Ovary (tissue), 10 donors: ENCODE measurements at places on chromosomes 5 and 9. TPM values are rescaled to one million over a fixed set of nuclear protein-coding genes. Genes with fewer than 3 reads are reported as not detected.
A peak's percentile ranks its signal among the peaks of the same experiment; 100 is the strongest.

- no peak overlapping the region for H3K4me3 ChIP-seq
- H3K4me1 ChIP-seq = peaks cover 4% of the 10 kb centered on the region
- no peaks in the 10 kb centered on the region for H3K27me3 ChIP-seq
- H3K27ac ChIP-seq = no peak overlapping the region
Measured at GRCh38 chr9:109437286-109437685, 60.8 kb downstream of the PTPN3 start.

- no peak overlapping the region for H3K4me3 ChIP-seq
- no peak overlapping the region for H3K27ac ChIP-seq
- H3K27me3 ChIP-seq = no peaks in the 10 kb centered on the region
- DNase-seq = no peak
Measured at GRCh38 chr9:82104252-82104651, 115.7 kb downstream of the SPATA31D1 start.

- H3K27me3 ChIP-seq = no peaks in the 10 kb centered on the region
- H3K4me1 ChIP-seq = no peaks in the 10 kb centered on the region
- H3K4me3 ChIP-seq = no peak overlapping the region
- H3K36me3 ChIP-seq = no peaks in the 10 kb centered on the region
- H3K27ac ChIP-seq = no peak overlapping the region
Measured at GRCh38 chr5:52895572-52896413, 93.4 kb upstream of the ITGA2 start.

GRCh38 chr5:157464519-157465171, 4.6 kb downstream of the NIPAL4 start:
- peaks cover 3% of the 10 kb centered on the region for H3K4me1 ChIP-seq
- no peak overlapping the region for H3K4me3 ChIP-seq

- DNase-seq = peak; percentile 97
- H3K4me3 ChIP-seq = no peak overlapping the region
- no peaks in the 10 kb centered on the region for H3K36me3 ChIP-seq
Measured at GRCh38 chr9:70601000-70601951, 186.8 kb upstream of the KLF9 start.

DNA sequence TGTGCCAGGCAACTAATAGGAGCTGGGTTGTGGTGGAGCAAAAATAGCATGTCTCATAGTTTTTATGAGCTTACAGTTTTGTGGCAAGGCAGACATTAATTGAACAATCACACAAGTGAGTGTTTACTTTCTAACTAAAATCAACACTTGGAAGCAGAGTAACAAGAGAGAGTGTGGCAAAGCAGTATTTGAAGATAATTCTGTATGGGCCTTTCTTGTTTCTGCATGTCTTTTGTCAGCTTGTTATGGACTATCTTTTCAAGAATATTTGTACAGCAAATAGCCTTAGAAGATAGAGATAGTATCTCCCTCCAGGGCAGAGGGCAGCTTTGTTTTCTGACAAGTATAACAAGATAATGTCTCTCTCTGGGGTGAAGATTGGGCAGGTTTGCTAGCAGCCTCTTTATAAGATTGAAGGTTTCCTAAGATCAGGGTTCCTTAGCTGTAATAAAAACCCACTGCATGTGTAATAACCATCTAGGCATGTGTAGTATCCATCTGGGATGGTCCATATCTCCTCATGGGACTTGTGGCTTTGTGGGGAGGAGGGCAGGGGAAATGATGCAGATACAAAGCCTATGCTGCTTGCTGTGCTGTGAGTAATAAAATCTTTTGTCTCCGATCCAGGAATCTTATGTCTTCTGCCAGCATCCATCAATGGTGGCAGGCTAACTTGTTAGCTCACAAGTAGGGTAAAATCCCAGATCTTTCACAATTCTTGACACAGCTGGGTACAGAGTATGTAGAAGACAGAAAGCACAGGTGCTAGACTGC, 479.9 kb downstream of the KDM4C start:
- H3K27me3 ChIP-seq = no peaks in the 10 kb centered on the region
- no peak for DNase-seq
- no peaks in the 10 kb centered on the region for H3K4me1 ChIP-seq
- no peak overlapping the region for H3K27ac ChIP-seq
- no peaks in the 10 kb centered on the region for H3K36me3 ChIP-seq

DNA sequence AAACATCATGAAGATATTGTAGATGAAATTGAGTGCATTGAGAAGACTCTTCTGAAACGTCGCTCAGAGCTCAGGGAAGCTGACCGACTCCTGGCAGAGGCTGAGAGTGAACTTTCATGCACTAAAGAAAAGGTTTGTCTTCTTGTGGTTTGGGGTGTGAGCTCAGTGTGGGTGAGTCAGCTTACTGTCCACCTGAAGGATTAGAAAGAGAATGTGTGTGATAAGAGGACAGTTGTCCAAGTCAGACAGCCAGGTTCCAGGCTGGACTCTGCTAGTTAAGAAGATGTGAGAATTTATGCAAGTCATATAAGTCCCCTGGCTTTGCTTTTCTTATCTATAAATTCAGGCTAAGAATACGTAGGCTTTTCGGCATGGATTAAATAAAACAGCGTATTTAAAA, 46.9 kb downstream of the RAB14 start:
- DNase-seq = no peak
- H3K4me1 ChIP-seq = no peaks in the 10 kb centered on the region
- H3K4me3 ChIP-seq = no peak overlapping the region
- H3K36me3 ChIP-seq = no peaks in the 10 kb centered on the region
- H3K27ac ChIP-seq = no peak overlapping the region

- H3K27ac ChIP-seq = peak overlapping the region; percentile 74
- no peak overlapping the region for H3K4me3 ChIP-seq
- peak; percentile 71 for DNase-seq
- no peaks in the 10 kb centered on the region for H3K27me3 ChIP-seq
- no peaks in the 10 kb centered on the region for H3K36me3 ChIP-seq
- peaks cover 27% of the 10 kb centered on the region for H3K4me1 ChIP-seq
Measured at GRCh38 chr5:39420482-39421145, 4.2 kb downstream of the DAB2 start.

DNA sequence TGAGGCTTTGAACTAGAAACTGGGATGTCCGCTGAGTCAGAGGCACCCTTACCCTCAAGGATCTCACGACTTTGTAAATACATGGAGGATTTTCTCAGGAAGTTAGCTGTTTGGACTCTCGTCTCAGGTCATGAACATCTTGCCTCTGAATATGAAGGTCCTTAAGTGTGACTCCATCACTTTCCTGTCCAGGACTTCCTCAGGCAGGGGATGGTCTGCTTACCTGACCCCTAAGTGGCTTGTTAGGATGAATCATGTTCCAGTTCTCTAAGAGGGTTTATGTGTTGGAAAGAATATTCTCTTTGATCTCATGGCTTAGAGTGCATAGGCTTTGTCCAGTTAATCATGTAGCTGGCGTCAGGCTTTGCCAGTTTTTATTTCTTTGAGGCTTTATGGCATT, 511.7 kb upstream of the KLF4 start:
- H3K4me1 ChIP-seq = peaks cover 7% of the 10 kb centered on the region
- no peaks in the 10 kb centered on the region for H3K36me3 ChIP-seq

GRCh38 chr5:139205124-139205523, 7.0 kb upstream of the SIL1 start:
- H3K36me3 ChIP-seq = no peaks in the 10 kb centered on the region
- no peaks in the 10 kb centered on the region for H3K27me3 ChIP-seq
- no peak overlapping the region for H3K4me3 ChIP-seq

- no peak overlapping the region for H3K4me3 ChIP-seq
- no peak for DNase-seq
- no peaks in the 10 kb centered on the region for H3K36me3 ChIP-seq
- H3K27me3 ChIP-seq = no peaks in the 10 kb centered on the region
Measured at GRCh38 chr9:38233796-38234355, 158.6 kb upstream of the ALDH1B1 start.

DNA sequence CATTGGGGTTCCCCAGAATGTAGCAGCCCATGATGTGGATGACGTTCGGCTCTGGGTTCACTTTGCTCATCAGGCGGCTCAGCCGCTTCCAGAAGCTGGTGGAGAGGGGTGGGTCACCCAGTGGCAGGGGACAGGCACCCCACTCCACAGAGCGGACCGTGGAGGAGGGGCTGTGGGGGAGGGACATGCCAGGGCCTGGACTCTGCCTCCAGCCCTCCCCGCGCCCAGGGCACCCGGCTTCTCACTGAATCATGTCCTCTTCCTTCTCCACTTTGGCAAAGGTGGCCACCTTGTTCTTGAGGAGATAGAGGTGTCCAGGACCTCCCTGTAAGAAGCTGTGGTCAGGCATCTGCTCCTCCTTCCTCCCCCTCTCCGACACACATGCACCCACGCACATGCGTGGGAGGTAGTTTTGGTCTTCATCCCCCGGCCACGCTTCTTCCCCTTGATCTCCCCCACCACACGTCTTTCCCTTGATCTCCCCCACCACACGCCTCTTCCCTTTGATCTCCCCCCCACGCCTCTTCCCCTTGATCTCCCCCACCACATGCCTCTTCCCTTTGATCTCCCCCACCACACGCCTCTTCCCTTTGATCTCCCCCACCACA, 8.9 kb upstream of the ENTPD8 start:
- H3K27ac ChIP-seq = no peak overlapping the region
- H3K4me1 ChIP-seq = peaks cover 6% of the 10 kb centered on the region
- H3K36me3 ChIP-seq = no peaks in the 10 kb centered on the region
- H3K27me3 ChIP-seq = no peaks in the 10 kb centered on the region
- DNase-seq = peak; percentile 19

DNA sequence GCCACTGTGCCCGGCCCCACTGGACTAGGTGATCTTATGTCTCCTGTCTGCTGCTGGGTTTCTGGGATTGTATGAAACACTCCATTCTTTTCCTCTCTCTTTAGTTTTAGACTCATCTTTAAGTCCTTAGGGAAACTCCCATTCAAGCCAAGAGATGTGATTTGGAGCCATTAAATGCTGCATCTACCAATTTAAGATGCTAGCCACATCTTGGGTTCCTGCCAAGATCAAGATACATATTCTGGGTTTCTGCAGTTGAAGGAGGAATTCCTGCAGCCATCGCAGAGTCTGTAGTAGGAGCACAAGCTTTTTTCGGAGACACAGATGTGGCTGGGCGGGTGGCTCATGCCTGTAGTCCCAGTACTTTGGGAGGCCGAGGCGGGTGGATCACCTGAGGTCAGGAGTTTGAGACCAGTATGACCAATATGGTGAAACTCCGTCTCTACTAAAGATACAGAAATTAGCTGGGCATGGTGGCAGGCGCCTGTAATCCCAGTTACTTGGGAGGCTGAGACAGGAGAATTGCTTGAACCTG, 23.2 kb downstream of the STXBP1 start:
- no peaks in the 10 kb centered on the region for H3K36me3 ChIP-seq
- H3K4me1 ChIP-seq = peaks cover 2% of the 10 kb centered on the region
- H3K27me3 ChIP-seq = no peaks in the 10 kb centered on the region
- H3K27ac ChIP-seq = no peak overlapping the region

DNA sequence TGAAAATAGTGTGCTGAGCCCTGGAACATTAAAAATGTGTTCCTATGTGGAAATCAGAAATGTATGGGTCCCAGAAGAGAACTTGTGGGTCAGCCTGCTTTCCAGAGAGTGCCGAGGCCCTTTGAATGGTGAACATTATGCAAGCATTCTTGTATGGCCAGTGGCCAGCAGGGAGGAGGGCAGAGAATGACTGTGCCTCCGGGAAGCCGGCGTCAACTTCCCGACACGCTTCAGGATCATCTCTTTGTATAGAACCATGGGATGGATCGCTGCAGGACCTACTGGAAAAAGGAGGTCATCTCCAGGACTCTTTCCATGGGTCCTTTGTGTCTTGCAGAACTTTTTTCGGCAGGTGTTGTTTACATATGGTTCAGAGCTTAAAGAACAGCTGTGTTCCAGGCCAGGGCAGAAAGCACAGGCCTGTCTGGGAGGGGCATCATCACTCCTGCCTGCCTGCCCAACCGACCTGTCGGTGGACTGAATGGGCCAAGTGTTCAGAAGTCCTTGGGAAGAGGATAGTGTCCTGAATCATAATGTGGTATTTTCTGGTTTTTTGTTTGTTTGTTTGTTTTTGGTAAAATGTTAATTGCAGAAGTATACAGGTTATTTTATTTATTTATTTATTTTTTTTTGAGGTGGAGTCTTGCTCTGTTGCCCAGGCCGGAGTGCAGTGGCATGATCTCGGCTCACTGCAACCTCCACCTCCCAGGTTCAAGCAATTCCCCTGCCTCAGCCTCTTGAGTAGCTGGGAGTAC, 9.0 kb downstream of the PRRC2B start:
- no peaks in the 10 kb centered on the region for H3K36me3 ChIP-seq
- H3K4me1 ChIP-seq = peaks cover 49% of the 10 kb centered on the region
- DNase-seq = peak; percentile 79

GRCh38 chr9:133568186-133568585, 33.7 kb downstream of the ADAMTSL2 start:
- H3K36me3 ChIP-seq = no peaks in the 10 kb centered on the region
- H3K27me3 ChIP-seq = no peaks in the 10 kb centered on the region
- no peak for DNase-seq
- H3K4me3 ChIP-seq = no peak overlapping the region
- H3K4me1 ChIP-seq = peaks cover 9% of the 10 kb centered on the region

GRCh38 chr5:115168829-115169486, 750 bp downstream of the TRIM36 start:
- peak overlapping the region; percentile 56 for H3K4me3 ChIP-seq
- DNase-seq = peak; percentile 25
- peaks cover 7% of the 10 kb centered on the region for H3K4me1 ChIP-seq

DNA sequence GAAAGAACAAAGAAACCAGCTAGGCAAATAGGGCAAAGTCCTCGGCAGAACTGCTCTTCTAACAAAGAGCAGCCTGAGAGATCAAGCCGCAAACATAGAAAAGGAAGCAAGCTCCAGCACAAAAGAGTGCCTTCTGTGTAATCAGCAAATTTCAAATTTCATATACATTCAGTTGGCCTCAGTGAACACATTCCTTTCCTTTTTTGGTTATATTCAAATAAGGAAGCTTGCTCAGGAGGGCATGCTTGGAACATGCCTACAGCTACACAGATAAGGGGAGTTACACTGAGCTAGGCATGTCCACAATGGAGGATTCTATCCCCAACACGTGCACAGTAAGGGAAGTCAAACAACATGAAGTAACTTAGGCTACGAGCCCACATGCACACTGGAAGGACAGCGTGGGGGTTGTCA, 23.4 kb downstream of the IL33 start:
- H3K36me3 ChIP-seq = no peaks in the 10 kb centered on the region
- peaks cover 2% of the 10 kb centered on the region for H3K4me1 ChIP-seq
- no peaks in the 10 kb centered on the region for H3K27me3 ChIP-seq
- DNase-seq = no peak
- no peak overlapping the region for H3K27ac ChIP-seq

DNA sequence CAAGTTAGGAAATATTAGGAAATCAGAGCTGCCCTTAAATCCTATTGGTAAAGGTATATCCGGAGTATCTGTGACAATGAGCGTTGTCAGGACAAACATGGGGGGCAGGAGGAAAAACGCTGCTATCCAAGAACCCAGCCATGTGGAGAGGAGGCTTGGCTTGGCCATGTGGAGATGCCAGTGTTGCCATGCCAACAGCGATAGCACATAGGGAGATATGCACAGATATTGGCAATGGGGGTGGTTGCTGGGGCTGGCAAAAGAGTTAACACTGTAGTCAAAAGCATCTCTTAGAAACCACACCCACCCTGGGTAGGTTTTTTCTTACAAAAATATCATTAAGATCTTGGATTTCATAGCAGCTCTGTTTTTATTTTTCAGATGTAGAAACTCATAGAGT, 106.4 kb upstream of the ASTN2 start:
- H3K27ac ChIP-seq = no peak overlapping the region
- H3K4me3 ChIP-seq = no peak overlapping the region
- H3K4me1 ChIP-seq = no peaks in the 10 kb centered on the region

Gene NKD2
- 0.81 TPM for total RNA-seq

Gene SPATA31A3
- not detected for total RNA-seq

Gene RIMOC1
- 12.2 TPM for total RNA-seq

Gene TSLP
- total RNA-seq = 0.36 TPM

Gene LRRTM2
- 0.23 TPM for total RNA-seq

Gene MAPK9
- 35.6 TPM for total RNA-seq

Gene MEIKIN
- not detected for total RNA-seq

Gene RMRP
- total RNA-seq = 15,130 TPM

Gene STPG3
- not detected for total RNA-seq

Gene CRB2
- 0.48 TPM for total RNA-seq

Gene SVEP1
- total RNA-seq = 13.3 TPM

Gene INSL6
- total RNA-seq = not detected
